Kidney epithelial cell (primary cell): ENCODE measurements at places on chromosomes 4 and X. TPM values are rescaled to one million over a fixed set of nuclear protein-coding genes. Genes with fewer than 3 reads are reported as not detected.

DNA sequence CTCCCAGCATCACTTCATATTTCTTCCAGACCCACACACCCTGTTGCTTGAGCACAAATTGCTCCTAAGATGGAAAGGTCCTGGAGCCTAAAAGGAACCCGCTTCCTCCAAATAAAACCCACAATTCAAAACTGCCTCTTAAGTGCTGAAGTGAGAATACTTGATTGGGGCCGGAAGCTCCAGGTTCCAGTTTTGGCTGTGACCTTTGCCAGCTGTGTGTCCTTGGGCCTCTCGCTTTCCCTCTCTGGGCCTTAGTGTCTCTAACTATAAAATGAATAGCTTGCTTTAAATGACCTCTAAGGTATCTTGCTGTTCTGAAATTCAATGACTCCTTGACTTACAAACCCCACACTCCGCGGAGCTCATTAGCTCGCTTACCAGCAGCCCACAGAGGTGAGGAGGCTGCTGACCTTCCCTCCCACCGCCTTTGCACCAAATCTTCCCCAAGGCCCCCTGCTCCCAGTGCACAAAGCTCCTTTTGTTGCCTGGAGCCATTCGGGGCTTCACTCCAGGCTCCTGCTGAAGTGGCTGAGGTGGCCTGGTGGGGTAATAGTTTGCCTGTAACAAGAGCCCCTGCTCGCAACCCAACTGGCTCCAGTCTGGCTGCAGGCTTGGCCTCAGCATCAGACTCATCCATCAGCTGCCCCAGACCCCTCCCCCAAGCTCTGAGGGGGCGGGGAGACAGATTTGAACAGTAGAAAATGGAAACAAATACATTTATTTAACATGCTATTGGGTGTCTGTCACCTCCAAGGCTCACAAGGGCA, 21.8 kb downstream of the STARD8 start:
- no peak for DNase-seq

CBLL2 gene
- total RNA-seq, result not detected in 2 replicates

- no peak for DNase-seq
These were observed 4.3 kb upstream of the NSUN7 start for GRCh38 chr4:40745285-40745984.

GRCh38 chr4:120443116-120443515, 376.5 kb upstream of the MAD2L1 start:
- no peak for DNase-seq

SMIM10 gene
- total RNA-seq, result 1.6 and 1.9 TPM in 2 replicates

DNA sequence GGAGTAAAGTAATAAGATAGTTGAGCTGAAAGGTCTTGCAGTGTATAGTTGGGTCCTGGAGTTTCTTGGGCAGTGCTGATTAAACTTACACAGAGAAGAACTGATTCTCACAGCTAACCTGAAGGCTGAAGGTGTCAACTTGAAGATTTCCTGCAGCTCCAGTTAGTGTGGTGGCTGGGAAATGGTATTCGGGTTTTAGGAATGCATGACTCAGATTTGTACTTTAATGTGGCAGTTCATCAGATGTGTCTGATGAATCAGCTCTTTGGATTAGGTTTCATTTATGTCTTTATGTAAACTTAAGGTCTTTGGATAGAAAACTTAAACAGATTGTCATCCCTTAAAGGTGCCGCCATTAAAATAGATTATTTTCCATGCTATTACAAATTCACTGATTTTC, 200.0 kb downstream of the IL1RAPL1 start:
- DNase-seq, result peak; percentile 52

MBNL3 gene
- total RNA-seq, result 3.0 and 3.3 TPM in 2 replicates

DNA sequence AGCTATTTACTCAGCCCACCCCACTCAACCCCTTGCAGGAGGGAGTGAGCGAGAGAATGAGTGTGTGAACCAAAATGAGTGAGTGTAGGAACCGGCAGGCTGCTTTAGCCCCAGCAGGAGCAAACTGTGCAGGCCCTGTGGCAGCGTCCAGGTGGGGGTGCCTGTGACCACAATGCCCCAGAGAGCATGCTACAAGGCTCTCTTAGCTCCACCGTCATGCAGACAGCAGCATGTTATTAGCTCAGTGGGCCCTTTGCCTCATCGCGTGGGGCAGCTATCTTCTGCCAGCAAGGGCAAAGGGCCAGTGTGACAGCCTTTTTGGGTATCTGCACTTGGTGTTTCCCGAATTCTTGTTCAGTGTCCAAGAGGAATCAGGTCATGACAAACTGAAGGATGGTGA, 271.3 kb downstream of the GPM6A start:
- DNase-seq, result no peak

SH3D19 gene
- 23.0 and 26.0 TPM in 2 replicates for total RNA-seq

ALG13 gene
- 25.2 and 29.3 TPM in 2 replicates for total RNA-seq

DGAT2L6 gene
- not detected in 2 replicates for total RNA-seq

DNA sequence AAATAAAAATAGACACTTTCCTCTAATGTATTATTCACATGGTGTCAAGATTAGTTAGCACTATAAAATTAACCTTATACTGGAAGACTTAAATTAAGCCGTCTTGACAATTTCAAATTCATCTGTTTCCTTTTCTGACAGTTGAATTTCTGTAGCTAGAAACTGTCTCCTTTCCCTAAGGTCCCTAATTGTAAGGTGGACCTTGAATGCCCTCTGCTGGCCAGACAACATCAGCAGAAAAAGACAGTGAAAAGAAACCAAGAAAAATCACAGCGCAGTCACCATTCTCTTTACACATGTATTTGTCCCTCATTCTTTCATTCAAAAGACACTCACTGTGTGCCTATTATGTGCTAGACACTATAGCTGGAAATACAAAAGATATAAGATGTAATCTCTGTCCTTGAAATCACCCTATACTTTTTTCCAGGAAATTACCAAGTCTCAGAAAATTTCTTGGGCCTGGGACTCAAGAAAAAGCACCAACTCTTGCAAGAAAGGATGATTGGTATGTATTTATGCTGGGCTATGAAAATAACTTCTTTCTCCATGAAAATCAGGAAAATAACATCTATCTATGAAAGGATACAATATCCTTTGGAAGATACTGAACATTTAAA, 32.7 kb upstream of the AMBN start:
- peak; percentile 5 for DNase-seq

GRCh38 chr4:155170569-155170968, 37.9 kb upstream of the NPY2R start:
- DNase-seq, result no peak

- peak; percentile 29 for DNase-seq
These were observed 468.8 kb downstream of the BCOR start for GRCh38 chrX:39629001-39629400.

CFAP299 gene
- total RNA-seq, result not detected in 2 replicates

- no peak for DNase-seq
These were observed 162.1 kb downstream of the SMIM20 start for GRCh38 chr4:26076000-26076587.

DNA sequence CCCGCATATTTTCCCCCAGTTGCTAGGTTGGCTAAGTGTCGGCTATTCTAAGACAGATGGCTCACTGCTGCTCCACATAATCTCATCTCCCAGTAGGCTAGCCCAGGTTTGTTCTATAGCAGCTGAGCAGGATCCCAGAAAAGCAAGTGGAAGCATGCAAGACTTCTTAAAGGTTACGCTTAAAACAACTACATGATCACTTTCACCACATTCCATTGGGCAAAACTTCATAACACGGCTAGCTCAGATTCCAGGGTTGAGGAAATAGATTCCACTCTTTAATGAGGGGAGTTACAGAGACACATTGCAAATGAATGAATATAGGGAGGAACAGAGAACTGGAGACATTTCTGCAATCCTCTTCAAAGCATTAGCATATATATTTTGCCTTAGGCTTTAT, 12.9 kb upstream of the RAB33B start:
- DNase-seq, result no peak

DNA sequence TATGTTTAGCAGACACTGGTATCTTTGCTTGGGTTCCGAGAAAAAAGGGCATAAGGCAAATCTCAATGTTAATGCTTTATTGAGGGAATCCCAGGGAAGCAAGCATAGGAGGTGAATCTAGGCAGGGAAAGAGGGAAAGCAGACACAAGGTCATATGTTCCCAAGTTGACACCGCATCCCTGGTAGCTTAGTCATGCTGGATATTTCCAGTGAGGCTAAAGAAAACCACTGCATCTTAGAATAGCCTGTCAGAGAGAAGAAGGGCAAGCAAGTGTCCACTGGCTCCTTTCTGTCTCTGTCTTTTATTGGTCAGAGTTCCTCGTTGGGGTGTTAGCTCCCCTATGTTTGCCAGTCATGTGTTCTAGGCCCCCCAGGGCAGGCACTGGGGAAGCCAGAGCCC, 104.7 kb downstream of the NKX6-1 start:
- no peak for DNase-seq

SLITRK4 gene
- 3.4 and 5.1 TPM in 2 replicates for total RNA-seq

ARSJ gene
- 13.0 and 13.8 TPM in 2 replicates for total RNA-seq

DNA sequence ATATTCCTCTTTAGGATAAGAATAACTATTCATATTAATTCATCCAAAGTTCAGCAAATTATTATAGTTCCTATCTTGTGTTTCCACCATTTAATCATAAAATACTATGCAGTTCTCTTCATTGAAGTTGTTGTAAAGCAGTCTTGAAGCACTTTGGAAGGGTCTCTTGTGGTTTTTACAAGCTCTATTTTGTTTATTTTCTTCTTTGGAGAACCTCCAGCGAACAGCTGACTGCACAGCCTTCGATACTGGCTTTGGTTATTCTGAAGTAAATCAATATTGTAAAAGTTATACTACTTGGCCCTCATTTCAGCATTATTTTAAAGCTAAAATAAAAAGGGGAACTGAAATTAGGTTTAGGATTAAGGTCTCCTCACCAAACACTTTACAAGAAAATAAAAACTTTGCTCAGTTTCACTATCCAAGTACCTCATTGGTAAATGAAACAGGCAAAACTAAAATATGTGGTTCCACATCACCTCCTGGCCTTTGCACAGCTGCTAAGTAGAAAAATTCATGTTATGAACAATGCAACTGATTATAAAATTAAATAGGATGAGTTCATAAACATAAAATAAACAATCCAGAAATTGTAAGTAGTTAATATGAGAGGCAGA, 1629.2 kb upstream of the ADGRL3 start:
- DNase-seq, result no peak

DNA sequence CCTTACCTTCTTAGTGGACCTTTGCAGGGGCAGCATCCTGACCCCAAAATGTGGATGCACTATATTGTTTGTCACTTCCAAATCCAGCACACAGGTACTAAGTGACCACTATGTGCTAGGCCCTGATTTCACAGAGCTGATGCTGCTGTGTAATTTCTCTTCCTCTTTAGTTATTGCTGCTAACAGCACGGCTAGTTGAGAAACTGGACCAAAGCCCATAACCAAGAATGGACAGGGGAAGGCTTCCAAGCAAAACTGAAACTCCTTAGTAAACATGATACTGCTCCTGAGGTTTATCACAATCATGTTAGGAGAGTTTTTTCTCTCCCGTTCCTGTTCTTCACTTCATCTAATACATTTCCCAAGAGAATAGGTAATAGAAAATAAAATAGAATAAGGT, 172.9 kb upstream of the TTC29 start:
- no peak for DNase-seq

DNA sequence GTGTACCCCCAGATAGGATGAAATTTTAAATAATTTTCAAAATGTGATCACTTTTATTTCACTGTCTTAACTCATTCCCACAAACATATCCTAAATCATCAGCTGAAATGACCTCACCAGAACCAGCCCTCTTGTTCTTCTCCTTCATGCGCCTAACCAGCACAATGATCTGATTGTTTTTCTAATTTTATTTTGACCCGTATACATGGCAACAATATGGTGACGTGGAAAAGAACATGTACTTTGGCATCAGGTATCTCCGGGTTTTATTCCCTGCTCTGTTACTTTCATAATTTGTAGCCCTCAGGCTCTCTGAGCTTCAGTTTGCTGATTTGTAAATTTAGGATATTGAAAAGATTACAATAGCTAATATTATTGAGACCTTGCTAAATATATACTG, 562.4 kb upstream of the ZFP42 start:
- DNase-seq, result no peak

GRCh38 chr4:54209617-54210016, 19.5 kb upstream of the PDGFRA start:
- DNase-seq, result no peak

PDE5A gene
- total RNA-seq, result 2.2 and 7.6 TPM in 2 replicates

DNA sequence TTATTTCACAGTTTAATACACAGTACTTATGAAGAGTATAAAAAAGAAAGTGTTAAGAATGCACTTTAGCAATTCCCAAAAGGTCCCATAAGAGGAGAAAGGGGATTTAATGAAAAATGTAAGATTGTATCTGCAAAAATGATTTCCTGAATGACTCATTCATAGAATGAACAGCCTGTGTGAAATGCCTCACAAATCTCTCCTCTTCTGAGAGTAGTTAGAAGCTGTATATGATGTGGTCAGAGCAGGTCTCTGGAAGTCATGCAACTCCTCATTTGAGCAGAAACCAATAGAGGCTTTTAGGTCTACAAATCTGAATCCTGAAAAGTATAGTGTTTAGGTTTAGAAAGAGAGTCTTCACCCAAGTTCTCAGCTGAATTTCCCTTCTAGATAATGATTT, 381.3 kb upstream of the INTU start:
- DNase-seq, result no peak

DNA sequence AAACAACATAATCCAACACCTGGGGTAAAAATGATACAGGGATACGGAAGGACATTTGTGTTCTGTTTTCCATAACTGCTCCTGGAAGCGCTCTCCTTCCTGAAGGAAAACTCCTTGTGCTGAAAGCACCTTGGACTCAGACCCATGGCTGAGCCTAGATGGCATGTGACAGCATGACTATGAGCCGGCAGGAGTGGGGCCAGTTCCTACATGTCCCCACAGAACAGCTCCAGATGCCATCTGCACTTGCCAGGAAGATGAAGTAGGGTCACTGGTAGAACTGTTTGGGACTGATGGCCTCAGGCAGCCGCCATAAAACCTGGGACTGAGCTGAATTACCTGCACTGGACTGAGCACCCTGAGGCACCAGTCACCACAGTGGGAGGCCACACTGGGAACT, 56.0 kb upstream of the BCLAF3 start:
- DNase-seq, result no peak

MAGEA2B gene
- total RNA-seq, result not detected in 2 replicates

DNA sequence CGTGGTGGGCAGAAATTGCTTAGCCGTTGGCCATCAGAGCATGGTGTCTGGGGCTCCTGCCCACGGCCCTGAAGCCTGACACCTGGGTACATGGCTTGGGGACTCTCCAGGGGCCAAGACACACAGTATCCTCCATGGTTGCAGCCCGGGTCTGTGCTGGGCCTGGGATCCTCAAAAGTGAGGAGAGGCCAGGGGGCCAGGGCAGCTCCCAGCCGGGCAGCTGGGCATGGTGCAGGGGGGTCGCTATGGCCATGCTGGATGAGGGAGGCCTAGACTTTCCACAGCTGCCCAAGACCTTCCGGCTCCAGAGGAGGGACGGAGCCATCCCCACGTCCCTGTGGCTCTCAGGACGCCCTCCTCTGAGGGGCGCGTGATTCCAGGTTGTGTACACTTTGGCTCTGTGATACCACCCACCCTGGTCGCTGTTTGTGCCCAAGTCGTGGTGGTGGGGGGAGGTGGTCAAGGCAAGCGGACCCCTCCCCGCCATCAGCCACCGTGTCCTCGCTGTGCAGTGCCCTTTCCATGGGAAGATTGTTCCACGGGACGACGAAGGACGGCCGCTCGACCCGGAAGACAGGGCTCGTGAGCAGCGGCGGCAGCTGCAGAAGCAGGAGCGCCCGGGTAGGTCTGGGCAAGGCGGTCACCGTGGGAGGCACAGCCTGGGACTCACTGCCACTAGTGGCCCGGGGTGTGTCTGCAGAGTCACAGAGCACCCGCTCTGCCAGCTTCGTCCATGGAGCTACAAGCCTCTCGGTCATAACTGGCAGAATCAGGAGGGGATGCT, 25.7 kb downstream of the NKX1-1 start:
- no peak for DNase-seq

- DNase-seq, result no peak
These were observed 140.0 kb downstream of the DCK start for GRCh38 chr4:71133491-71133890.
